ENCODE measurements at places on chromosomes 6 and 20. TPM values are rescaled to one million over a fixed set of nuclear protein-coding genes. Genes with fewer than 3 reads are reported as not detected.

The NRSN1 gene
- polyA plus RNA-seq, result not detected

The GJA10 gene
- not detected for polyA plus RNA-seq

The MRAP2 gene
- 0.03 TPM for polyA plus RNA-seq

The SYCP2L gene
- polyA plus RNA-seq, result not detected

The DSTN gene
- polyA plus RNA-seq, result 258 TPM

The ZC2HC1B gene
- not detected for polyA plus RNA-seq

The ZBTB46 gene
- polyA plus RNA-seq, result 4.3 TPM

The WFDC11 gene
- not detected for polyA plus RNA-seq

The TTK gene
- 7.5 TPM for polyA plus RNA-seq

The CTCFL gene
- not detected for polyA plus RNA-seq

The TREML2 gene
- not detected for polyA plus RNA-seq
